ENCODE measurements at places on chromosomes 12 and 14.

DNA sequence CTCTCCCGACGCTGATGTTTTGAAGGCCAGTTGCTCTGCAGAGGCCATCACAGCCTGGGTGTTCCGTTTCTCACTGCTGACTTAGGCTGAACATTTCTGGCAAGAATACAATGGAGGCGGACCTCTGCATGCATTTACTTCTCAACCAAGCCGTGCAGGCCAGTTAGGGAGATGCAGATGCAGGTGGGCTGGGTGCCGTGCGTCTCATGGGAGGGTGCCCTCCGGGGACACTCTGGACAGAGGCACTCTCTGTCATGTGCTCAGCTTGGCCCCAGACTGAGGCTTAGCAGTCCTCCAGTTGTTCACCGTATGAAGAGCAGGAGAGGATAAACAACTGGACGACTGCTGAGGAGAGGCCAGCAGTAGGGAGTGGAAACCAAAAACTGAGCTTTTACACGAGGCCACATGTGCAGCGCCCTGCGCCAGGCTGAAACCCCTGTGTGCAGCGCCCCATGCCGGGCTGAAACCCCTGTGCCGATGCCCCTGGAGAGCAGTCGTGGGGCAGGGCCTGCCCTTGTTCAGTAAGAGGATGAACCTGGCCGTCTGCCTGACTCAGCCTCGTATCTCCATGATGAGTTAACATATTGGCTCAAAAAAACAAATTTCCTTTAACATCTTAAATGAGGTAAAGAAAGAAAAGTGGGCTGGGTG is 32.3 kb downstream of the DDX51 start:
- DNase-seq, result no peak

DNA sequence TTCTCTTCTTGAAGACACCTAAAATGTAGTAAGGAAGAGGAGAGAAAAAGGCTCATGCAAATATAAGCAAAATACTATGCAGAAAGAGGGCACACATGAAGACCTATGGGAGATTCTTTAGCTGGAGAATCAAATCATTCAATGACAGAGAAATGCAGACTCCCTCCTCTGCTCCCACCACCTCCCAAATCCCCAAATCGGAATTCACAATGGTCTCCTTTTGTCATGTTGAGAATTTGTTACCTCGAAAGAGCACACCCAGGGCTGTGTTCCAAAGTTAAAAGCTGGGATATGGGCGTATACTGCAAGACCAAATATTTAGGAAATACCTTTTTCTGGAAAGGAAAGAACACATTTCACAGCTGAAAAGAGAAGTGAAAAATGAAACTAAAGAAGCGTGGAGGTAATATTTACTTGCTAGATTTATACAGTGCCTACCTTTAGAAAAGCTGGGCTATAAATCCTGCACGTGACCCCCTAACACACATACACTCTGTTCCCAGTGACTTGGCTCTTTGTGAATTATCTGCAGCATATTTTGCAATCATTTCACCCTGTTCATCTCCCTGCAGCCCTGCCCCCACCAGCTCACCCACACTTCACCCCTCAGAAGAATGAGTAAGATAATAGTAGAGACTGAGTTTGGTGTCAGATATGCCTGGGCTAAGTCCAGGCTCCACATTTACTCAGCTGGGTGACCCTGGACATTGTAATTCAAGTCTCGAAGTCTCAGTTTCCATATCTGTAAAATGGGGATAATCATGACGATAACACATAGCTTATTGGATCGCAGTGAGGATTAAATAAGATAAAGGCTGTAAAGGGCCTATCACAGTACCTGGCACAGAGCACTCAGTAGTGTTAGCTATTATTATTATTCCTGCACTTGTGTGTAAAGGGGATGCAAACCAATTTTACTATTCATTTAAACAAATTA is 2.9 kb upstream of the CACNA1C start:
- DNase-seq, result no peak

- DNase-seq, result no peak
Measured at GRCh38 chr12:68573406-68573805, 37.3 kb upstream of the RAP1B start.

GRCh38 chr12:55972911-55973598 is 823 bp upstream of the RAB5B start:
- no peak for DNase-seq

DNA sequence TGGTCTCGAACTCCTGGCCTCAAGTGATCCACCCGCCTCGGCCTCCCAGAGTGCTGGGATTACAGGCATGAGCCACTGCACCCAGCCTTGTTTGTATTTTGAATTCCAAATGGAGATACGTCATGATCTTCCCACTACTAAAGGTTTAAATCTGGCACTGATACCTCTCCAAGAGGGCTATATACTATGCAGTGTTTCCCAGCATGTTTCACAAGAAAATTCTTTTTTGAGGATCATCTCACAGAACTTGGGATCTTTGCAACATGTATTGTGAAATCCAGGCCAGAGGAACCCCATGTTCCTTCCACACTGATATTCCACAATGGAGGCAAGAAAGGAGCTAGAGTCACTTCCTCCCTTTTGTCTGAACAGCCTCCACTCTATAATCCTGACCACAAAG is 112.7 kb downstream of the NT5DC3 start:
- no peak for DNase-seq
